ENCODE measurements at places on chromosomes 2 and 18. TPM values are rescaled to one million over a fixed set of nuclear protein-coding genes. Genes with fewer than 3 reads are reported as not detected.

The RUFY4 gene
- total RNA-seq, result not detected

The BBS5 gene
- 6.1 TPM for total RNA-seq

The IL36B gene
- total RNA-seq, result not detected

The DAPL1 gene
- not detected for total RNA-seq

The SNED1 gene
- total RNA-seq, result 62.5 TPM

The OTOS gene
- not detected for total RNA-seq

The PDE11A gene
- total RNA-seq, result 0.50 TPM

The HRH4 gene
- total RNA-seq, result 0.07 TPM

The SGPP2 gene
- not detected for total RNA-seq

The IL1RL1 gene
- total RNA-seq, result 40.2 TPM

The CNDP1 gene
- not detected for total RNA-seq

The SH3BP4 gene
- 35.6 TPM for total RNA-seq

The PCARE gene
- total RNA-seq, result not detected

The CRYGC gene
- total RNA-seq, result not detected

The TAF1B gene
- total RNA-seq, result 22.4 TPM

The RALBP1 gene
- 58.7 TPM for total RNA-seq

The CPLX4 gene
- not detected for total RNA-seq

The NRP2 gene
- 54.9 TPM for total RNA-seq

The STARD6 gene
- not detected for total RNA-seq

The SLC4A3 gene
- total RNA-seq, result 4.0 TPM

The SNRPD1 gene
- 8.4 TPM for total RNA-seq

The FOXI3 gene
- not detected for total RNA-seq

The TTC31 gene
- 12.1 TPM for total RNA-seq

The ADD2 gene
- total RNA-seq, result not detected

The HOXD10 gene
- not detected for total RNA-seq

The IKZF2 gene
- 5.2 TPM for total RNA-seq

The COLEC12 gene
- 21.1 TPM for total RNA-seq

All from smooth muscle cell of the pulmonary artery (primary cell).